Activated naive CD4-positive, alpha-beta T cell treated with anti-CD3 and anti-CD28 coated beads, Interleukin-2, amount 10 ng/mL, durations not matched to agents 7 days and 5 days (primary cell): ENCODE measurements at places on chromosomes 2 and 18.

DNA sequence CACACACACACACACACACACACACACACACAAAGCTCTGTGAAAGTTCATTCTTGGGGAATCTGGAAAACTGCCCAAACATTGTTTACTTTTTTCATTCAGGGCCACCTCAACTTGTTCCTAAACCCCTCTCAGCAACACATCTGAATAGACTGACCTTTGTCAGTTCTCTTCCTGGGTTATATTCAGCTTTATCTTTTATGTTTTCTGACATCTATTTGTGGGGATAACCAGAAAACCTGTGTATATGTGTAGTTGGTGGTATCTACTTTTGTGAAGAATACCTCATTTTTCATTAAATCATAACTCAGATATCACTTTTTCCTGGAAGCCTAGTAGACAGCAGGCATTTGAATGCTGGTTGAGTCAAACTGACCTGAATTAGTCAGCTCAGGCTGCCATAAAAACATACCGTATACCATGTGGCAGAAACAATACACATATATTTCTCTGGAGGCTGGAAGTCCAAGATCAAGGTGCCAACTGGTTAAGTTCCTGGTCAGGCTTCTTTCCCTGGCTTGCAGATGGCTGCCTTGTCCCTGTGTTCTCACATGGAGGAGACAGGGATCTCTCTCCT, 11.0 kb upstream of the RNF144A start:
- no peak for DNase-seq

- DNase-seq: no peak
These were observed 575 bp downstream of the TMEM150A start for GRCh38 chr2:85601771-85602475.

DNA sequence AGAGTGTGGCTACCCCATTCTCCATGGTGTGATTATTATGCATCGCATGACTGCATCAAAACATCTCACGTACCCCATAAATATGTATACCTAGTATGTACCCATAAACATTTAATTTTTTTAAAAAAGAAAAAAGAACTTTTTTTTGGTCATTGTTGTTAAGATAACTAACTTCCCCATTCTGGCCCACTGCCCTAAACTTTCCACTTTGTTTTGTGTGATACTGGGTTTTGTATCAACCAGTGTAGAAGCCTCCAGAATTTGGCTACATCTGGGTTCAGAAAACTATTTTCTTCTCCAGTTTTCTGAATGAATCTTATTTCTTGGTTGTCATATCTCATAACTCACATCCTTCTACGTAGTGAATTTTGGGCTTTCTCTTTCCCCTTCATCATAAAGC, 62.3 kb upstream of the NABP1 start:
- no peak for DNase-seq

GRCh38 chr18:80145196-80145804, 36.2 kb downstream of the ADNP2 start:
- no peak for DNase-seq

GRCh38 chr2:63023444-63023843, 27.2 kb upstream of the OTX1 start:
- no peak for DNase-seq

GRCh38 chr18:69128566-69128965, 272.1 kb upstream of the DOK6 start:
- no peak for DNase-seq

- no peak for DNase-seq
These were observed 14.8 kb downstream of the STRN start for GRCh38 chr2:36951574-36951973.

- no peak for DNase-seq
These were observed 81.2 kb downstream of the UGGT1 start for GRCh38 chr2:128172191-128172590.

DNA sequence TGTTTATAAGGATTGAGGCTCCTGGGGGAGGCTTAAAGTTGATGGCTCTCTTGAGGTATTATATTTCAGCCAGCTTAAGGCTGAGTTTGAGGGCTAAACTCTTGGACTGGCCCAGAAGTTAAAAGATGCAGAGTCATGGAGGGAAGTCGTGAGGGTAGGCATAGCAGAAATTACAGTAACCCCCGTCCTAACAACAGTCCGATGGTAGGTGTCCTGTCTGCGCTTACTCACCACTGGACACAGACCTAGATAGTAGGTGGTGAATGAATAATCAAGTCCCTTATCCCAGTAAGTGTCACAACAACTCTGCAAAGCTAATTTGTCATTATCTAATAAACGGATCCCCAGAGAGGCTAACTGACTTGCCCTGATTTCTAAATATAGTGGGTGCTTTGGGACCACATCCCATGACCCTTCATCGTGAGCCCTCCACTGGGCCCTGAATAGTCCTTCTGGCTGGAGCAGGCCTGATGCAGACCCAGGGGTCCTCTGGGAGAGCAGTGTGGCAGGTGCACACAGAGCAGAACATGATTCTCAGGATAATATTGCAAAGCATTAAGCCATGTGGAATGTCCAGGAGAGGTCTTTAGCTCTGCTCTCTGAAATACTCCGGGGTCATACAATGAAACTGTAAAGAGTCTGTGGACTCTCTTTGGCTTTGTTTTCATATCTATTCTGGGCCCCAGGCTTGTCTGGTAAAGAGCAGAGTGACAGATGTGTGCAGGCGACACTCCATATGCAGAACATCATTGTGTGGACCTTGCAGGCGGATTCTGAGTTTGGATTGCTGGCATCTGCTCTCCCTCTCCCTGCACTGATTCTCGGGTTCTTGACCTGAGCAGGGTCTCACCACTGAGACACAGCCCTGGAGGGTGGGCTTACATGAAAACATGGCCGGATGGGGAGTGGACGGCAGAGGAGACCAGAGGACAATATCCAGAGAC, 98.1 kb downstream of the RNF144A start:
- DNase-seq: no peak

DNA sequence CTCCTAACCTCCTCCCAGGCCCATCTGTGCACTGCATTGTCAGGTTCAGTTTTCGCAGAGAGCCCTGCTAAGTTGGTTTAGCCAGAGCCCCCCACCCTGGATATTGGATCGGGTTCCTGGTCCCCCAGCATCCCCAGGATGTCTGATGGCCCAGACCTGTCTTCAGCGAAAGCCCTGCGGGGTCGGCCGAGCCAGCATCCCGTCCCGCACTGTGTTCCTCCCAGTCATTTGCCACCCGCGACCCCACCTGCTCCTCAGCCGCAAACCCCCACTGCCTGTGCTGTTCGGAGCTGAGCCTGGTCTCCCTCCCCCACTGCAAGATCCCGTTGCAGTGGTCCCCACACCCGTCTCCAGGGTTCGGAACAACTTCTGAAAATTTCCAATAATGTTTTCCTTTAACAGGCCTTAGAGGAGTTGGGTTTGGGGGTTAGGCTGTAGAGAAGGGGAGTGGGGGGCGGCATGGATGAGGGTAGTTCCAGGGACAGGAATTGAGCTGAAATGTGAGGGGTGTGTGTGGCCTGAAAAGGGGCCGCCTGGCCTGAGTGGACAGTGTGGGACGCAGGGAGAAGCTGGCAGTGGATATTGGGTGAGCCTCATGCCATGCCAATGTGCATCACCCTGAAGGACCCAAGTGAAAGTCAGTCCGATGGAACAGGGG, 1.6 kb upstream of the COPS9 start:
- DNase-seq: no peak

- no peak for DNase-seq
These were observed 87.2 kb downstream of the UXS1 start for GRCh38 chr2:106106622-106107508.

DNA sequence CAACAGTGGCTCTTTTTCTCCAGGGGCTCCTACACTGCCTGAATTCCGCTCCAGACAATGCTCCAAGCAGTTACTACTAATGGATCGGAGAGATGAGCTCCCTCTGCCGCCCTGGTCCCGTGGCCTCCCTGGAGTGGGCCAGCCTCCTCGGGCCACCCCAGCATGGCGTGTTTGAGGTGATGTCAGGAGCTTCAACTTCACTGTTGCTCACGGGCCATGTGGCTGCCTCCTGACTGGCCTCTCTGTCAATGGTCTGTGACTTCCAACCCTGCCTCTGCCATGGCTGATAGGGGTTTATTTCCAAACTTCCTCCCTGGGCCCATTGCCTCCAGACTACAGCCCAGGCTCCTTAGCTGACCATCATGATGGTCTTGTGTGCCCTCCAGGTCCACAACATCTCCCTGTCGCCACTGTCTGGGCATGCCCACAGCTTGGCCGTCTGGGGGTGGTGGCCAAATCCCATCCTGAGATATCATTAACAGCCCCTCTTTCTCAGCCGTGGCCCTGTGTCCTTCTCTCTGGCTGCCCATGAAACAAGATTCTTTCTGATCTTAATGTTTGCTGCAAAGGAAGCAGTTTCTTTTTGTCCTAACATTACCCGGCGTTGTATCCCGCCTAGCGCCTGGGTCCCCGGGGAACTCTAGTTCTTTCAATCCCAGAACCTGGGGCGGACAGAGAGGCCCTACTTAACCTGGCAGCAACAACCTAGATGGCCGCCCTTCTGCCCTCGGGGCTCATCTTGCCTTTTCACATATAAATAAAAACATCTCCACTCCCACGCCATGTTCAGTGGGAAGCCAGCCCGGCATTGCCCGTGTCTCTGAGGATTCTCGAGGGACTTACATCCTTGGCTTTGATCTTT, 38.1 kb downstream of the ATOH8 start:
- no peak for DNase-seq

GRCh38 chr18:52850031-52850560, 510.1 kb downstream of the DCC start:
- DNase-seq: no peak

DNA sequence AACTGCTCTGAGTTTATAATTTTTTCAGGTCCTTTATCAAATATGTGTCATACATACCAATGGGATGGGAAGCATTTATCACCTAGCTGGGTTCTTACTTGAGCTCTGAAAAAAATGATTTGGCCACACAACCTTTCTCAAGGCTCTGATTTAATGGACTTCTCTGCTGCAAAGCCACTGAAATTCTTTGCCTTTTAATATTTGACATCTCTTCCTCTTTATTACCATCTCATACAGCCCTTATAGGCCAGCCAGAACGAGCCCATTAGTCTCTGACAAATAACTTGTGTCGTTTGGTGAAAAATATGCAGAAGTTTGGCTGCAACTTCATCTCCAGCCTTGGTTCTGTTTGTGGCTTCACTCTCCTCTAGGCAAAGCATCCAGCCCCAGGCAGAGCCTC, 249.1 kb downstream of the ATAD2B start:
- no peak for DNase-seq

GRCh38 chr2:64124571-64124970, 19.6 kb downstream of the PELI1 start:
- DNase-seq: no peak

GRCh38 chr2:82139979-82140611, 1835.5 kb upstream of the LRRTM1 start:
- DNase-seq: no peak

DNA sequence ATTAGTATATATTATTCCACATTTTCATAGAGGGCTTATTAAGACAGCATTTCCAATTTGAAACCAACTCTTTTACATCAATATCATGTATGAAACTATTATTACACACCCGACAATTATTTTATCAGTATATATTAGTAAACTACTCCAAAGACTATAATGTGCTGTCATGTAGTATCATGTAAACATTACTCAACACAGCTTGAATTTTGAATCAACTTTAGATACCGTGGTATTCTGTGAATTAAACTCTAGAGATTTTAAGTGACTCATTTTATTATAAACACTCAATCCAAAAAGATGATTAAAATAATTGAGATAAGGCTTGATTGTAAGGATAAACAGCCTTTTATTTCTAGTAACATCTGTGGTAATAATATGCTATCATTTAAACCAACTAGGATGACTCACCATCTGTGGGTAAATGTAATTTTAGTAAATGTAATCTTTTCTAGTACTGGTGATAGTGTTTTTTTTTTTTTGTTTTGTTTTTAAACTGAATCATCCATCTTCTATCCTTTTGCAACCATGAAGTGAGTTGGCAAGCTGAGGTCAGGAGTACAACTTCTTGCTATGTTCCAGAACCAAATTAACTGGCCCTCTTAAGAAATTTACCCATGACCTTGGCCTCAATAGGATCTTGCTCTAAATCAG, 144.3 kb upstream of the SMAD7 start:
- DNase-seq: no peak

- DNase-seq: no peak
These were observed 16.2 kb downstream of the ARHGAP25 start for GRCh38 chr2:68750592-68751396.

DNA sequence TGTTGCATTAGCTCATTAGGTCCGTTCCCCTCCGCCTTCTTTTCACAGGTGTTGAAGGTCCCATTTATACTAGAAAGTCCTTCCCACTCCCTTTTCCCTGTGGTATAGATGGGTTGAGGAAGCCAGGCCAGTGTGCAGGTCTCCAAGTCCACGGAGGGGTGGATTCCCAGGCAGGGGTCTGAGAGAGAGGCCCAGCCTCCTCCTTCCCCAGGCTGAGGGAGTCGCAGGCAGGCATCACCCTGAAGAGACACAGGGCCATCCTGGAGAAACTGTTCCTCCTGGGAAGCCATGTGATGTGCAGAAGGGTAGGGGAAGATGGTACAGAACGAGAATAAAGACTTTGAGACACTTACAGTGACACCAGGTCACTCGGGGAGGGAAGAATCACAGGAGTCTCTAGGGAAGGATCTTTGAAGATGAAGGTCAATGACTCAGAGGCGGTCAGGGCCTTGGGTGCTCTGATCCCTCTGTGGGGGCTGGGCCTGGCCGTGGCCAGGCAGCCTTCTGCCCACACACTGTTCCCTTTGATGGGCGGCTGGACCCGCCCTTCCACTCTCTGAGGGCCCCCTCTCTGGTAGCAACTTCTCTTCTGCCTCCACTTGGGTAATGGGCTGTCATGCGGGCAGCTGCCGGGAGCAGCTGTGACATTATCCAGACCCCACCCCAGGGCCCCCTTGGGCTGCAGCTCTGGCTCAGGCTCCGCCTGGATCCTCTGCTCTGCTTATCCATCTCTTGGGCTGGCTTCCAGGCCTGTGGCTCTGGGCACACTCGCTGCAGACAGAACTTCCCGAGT, 45.1 kb downstream of the RHOB start:
- no peak for DNase-seq

DNA sequence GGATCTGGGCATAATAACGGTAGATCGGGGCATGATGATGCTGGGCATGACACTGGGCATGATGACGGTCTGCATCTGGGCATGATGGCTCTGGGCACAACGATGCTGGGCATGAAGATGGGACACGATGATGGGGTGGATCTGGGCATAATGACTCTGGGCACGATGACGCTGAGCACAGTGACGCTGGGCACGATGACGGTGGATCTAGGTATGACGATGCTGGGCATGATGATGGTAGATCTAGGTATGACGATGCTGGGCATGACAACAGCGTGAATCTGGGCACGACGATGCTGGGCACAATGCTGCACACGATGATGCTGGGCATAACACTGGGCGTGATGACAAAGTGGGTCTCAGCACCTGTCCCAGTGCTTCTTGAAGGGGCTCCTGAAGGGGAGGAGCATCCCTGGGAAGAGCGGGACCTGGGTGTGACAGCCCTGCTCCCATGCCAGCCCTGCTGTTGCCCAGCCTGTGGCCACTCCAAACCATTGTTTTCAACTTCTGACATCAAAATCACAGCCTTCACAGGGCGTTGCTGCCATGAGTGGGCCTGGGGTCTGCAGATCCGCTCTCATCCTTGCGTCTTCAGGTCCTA, 30.4 kb upstream of the ALLC start:
- no peak for DNase-seq

GRCh38 chr2:172588931-172589330, 33.0 kb downstream of the PDK1 start:
- DNase-seq: no peak
